ENCODE measurements at places on chromosomes 1 and 21. TPM values are rescaled to one million over a fixed set of nuclear protein-coding genes. Genes with fewer than 3 reads are reported as not detected.

CD1C gene
- total RNA-seq = 0.32 TPM

SPRR5 gene
- total RNA-seq = 3.5 TPM

HSPA6 gene
- total RNA-seq = 1.4 TPM

TNNI3K gene
- total RNA-seq = not detected

CTSK gene
- 7.7 TPM for total RNA-seq

ETS2 gene
- 89.5 TPM for total RNA-seq

RRP15 gene
- total RNA-seq = 12.4 TPM

CD84 gene
- 1.2 TPM for total RNA-seq

NADK gene
- 31.8 TPM for total RNA-seq

CLCA1 gene
- 0.08 TPM for total RNA-seq

SLC6A9 gene
- total RNA-seq = 46.7 TPM
